ENCODE measurements at places on chromosomes 5 and 9. TPM values are rescaled to one million over a fixed set of nuclear protein-coding genes. Genes with fewer than 3 reads are reported as not detected.

The PCA3 gene
- not detected for total RNA-seq

The ADAMTSL2 gene
- 8.1 TPM for total RNA-seq

The IFNA13 gene
- total RNA-seq, result not detected

The PCDHGB1 gene
- total RNA-seq, result 8.7 TPM

The TMEFF1 gene
- 8.0 TPM for total RNA-seq

The RPS14 gene
- 1,734 TPM for total RNA-seq

The MSMP gene
- total RNA-seq, result not detected

The PCDHA4 gene
- 1.2 TPM for total RNA-seq

The KIF4B gene
- not detected for total RNA-seq

The CDK5RAP2 gene
- total RNA-seq, result 66.6 TPM

The CSF1R gene
- total RNA-seq, result not detected

The GABRA1 gene
- total RNA-seq, result not detected

The ELOVL7 gene
- 0.13 TPM for total RNA-seq

The PTGER4 gene
- total RNA-seq, result 59.5 TPM

The CATSPER3 gene
- not detected for total RNA-seq

The ADGRD2 gene
- not detected for total RNA-seq

The ZNF879 gene
- 4.8 TPM for total RNA-seq

The NUDT12 gene
- total RNA-seq, result 26.7 TPM

The PLAC8L1 gene
- 0.88 TPM for total RNA-seq

The HDHD3 gene
- total RNA-seq, result 9.1 TPM

The RORB gene
- total RNA-seq, result not detected

The SCGB3A1 gene
- not detected for total RNA-seq

The TAF1L gene
- total RNA-seq, result 0.05 TPM

The FAM221B gene
- total RNA-seq, result not detected

The VCAN gene
- 137 TPM for total RNA-seq

The IFNB1 gene
- not detected for total RNA-seq

The TMEM167A gene
- total RNA-seq, result 64.5 TPM

The DEPDC1B gene
- total RNA-seq, result 0.99 TPM

The C5orf24 gene
- 109 TPM for total RNA-seq

The NSUN2 gene
- total RNA-seq, result 41.9 TPM

The NAIP gene
- total RNA-seq, result 0.73 TPM

The ZNF883 gene
- 0.36 TPM for total RNA-seq

The BSPRY gene
- not detected for total RNA-seq

The NOL6 gene
- total RNA-seq, result 32.3 TPM

The EFNA5 gene
- 8.2 TPM for total RNA-seq

The C9orf50 gene
- not detected for total RNA-seq

The PDCD1LG2 gene
- total RNA-seq, result 4.7 TPM

The CD14 gene
- total RNA-seq, result 0.64 TPM

The ANKRD31 gene
- total RNA-seq, result 0.03 TPM

The PRR7 gene
- 38.7 TPM for total RNA-seq

The DNAJA1 gene
- total RNA-seq, result 123 TPM

The CYLC2 gene
- not detected for total RNA-seq

The TAF11L10 gene
- total RNA-seq, result not detected

The RLN1 gene
- total RNA-seq, result 0.57 TPM

The GFM2 gene
- total RNA-seq, result 81.1 TPM
